ENCODE measurements at places on chromosomes 11 and 22.

DNA sequence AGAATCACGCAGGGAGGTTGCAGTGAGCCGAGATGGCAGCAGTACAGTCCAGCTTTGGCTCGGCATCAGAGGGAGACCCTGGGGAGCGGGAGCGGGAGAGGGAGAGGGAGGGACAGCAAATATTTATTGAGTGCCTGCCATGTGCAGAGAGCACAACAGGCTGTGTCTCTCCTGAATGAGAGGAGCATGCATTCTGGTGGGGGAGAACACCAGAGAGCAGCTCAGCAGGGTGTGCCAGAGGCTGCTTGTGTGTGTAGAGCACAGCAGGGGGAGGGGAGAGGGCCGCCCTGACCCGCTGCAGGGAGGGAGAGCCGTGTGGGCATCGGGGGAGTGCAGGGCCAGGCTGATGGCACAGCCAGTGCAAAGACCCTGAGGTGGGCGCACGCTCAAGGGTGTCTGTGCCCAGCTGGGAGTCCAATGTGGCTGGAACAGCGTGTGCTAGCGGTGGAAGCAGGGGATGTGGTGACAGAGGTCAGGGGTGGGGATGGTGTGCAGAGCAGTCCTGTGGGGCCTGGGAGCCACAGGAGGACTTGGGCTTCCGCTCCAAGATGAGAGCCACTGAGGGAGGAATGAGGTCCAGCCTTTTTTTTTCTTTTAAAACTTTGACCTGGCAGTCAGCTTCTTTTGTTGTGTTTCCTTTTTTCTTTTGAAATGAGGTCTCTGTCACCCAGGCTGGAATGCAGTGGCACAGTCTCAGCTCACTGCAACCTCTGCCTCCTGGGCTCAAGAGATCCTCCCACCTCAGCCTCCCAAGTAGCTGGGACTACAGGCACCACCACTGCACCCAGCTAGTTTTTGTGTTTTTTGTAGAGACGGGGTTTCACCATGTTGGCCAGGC, 12.0 kb downstream of the PPIL2 start:
- no peak for DNase-seq

DNA sequence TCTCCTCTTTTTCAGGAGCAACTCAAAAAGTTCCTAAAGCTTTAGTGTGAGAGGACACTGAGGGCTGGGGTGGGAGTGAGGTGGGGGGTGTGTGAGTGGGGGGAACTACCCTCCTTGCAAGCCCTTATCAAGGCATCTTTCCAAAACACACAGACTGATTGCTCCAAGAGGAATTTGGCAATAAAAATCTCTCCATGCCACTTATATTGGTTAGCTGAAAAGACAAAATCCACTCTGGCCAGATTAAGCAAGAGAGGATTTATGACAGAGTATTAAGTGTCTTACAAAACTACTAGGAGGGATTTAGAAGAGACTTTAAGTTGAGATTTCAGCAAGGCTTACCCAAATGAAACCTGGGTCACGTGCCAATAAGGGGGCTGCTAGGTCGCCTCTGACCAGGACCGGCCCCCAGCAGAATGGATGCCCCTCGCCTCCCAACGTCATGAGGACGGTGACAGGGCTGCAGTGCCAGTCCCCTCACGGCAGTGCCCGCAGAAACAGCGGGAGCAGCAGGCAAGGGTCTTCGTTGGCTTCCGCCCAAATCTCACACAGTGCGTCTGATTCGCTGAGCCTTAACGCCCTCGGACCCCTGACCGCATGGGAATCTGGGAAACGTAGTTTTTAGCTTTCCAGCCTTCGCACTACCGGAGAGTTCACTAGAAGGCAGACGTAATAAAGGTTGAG, 22.1 kb upstream of the CTR9 start:
- DNase-seq = no peak

DNA sequence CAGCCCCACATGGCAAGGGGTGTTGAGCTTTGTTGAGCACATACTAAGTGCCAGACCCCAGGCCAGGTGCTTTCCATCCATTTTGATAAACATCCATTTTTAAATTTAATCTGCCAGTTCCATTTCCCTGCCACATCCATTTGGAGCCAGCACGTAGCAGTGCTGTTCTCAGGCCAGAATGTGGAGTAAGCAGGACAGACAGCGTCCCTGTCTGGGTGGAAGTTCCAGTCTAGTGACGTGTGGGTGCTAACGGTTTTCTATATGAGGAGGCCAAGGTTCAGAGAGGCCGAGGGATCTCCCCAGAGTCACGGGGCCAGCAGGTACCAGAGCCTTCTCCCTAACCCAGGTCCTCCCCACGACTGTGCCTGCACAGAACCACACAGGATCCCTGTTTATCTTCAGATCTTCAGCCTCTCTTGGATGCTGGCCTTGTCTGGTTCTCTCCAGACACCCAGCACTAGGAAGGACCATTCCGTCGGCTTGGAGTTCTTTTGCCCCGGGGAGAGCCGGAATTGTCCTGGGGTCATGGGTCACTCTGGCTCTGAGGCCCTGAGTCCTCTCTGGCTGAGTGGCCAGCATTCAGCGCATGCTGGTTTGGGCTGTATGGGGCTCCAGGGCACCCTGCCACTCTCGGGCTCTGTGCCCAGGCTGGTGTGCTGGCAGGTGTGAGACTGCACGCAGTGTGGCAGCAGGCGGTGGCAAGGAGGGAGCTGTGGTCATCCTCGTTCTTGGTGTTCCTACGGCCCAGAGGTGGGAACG, 63.6 kb upstream of the PPARA start:
- DNase-seq = no peak

DNA sequence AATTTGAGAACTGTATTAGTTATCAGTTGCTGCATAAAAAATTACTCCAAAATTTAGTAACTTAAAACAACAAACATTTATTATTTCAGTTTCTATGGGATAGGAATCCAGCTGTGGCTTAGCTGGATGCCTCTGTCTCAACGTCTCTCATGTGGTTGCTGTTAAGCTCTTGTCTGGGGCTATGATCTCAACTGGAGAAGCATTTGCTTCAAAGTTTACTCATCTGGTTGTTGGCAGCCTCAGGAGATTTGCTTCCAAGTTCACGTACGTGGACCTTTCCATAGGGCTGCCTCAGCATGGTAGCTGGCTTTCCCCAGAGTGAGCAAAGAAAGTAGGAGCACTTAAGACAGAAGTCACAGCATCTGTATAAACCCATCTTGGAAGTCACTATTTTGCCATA, 144.9 kb upstream of the SESN3 start:
- DNase-seq = no peak

DNA sequence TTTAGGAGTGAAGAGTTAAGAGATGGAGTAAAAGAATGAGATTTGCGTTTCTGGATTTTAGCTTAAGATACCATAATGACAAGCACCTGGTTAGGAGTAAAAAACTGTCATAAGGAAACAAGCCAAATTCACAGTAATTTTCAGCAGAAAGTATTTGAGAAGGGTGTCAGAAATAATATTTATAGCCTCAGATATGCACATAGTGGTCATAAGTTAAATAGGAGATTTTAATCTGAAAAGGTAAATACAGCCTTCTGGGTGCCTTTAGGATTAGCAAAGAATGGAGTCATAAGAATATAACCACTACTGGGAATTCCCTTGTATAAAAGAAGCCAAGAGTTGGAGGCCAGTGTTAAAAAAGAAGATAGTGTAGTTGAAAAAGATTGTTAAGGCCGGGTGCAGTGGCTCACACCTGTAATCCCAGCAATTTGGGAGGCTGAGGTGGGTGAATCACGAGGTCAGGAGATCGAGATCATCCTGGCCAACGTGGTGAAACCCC, 160.1 kb downstream of the SWAP70 start:
- DNase-seq = no peak

GRCh38 chr11:122375687-122376399, 259.8 kb upstream of the BLID start:
- no peak for DNase-seq

GRCh38 chr22:47695176-47695575, 932.7 kb downstream of the TBC1D22A start:
- DNase-seq = no peak

DNA sequence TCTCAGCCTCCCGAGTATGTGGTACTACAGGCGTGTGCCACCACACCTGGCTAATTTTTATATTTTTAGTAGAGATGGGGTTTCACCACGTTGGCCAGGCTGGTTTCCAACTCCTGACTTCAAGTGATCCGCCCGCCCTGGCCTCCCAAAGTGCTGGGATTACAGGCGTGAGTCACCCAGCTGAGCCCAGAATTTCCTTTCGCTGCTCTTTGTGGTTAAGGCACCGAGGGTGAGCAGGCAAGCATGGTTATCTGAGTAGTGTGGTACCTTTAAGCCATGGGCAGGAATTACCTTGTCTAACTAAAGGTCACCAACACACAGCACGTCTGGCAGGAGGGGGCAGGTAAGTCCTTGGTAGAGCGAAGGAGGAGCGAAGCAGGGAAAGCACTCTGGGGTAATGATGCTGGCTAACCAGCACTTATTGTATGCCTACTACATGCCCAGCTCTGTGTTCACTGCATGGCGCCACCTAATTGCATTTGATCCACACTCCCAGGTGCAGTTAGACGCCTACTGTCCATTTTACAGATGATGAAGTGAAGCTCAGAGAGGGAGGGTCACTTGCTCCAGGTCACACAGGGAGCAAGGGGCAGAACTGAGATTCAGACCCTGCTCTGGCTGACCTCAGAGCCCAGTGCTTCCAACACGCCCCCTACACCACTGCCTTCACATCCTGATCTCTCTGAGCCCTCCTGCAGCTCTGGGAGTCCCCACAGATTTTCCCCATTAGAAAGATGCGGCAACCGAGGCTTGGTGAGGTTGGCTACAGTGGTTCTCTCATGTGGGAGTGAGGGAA, 45.7 kb downstream of the TRIOBP start:
- no peak for DNase-seq

- peak; percentile 78 for DNase-seq
These were observed at the start of gene APBB1 for GRCh38 chr11:6419009-6419631. APBB1 (minus strand) TSS chr11:6419094; CDS start chr11:6411347, 7,747 bp downstream.

- no peak for DNase-seq
These were observed 2.9 kb upstream of the ABCC8 start for GRCh38 chr11:17479284-17480214.

DNA sequence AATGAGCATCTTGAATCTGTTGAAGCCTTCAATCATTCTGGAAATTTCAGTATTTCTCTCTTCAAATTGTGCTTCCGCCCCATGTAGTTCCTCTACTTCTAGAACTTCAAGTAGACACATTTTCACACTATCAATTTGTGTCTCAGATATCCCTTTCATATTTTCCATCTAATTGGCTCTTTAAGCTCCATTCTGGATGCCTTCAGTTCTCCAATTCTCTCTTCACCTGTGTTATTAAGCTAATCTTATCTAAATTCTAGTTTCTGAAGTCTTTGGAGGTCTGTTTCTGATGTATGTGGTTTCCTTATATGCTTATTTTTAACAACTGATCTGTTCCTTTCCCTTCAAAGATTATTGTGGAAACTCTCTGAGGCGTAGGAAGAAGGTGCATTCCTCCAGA, 36.3 kb downstream of the CSTF3 start:
- no peak for DNase-seq

DNA sequence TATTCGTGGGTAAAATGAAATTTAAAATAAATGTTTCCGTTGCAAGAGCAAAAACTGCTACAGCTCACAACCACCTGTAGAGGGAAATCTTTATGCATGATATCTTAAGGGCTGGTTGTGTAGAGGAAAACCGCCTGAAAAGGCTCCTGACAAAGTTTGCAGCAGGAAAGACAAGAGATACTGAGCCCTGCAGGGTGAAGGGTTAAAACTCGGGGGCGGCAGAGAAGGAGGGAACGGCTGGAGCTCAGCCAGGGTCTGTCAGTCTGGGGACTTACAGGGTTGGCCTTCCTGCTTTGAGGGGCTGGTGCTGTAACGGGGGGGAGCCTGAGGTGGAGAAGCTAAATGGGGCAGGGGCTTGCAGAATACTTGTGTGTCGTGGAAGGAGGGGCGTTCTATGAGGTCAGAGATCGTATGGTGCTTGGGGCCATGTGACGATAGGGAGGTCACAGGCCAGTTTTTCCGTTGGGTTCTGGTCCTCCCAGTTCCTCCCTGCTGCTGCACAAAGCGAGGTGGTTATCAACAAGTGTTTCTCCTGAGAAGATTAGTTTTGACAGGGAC, 122.9 kb upstream of the HSD17B12 start:
- no peak for DNase-seq

DNA sequence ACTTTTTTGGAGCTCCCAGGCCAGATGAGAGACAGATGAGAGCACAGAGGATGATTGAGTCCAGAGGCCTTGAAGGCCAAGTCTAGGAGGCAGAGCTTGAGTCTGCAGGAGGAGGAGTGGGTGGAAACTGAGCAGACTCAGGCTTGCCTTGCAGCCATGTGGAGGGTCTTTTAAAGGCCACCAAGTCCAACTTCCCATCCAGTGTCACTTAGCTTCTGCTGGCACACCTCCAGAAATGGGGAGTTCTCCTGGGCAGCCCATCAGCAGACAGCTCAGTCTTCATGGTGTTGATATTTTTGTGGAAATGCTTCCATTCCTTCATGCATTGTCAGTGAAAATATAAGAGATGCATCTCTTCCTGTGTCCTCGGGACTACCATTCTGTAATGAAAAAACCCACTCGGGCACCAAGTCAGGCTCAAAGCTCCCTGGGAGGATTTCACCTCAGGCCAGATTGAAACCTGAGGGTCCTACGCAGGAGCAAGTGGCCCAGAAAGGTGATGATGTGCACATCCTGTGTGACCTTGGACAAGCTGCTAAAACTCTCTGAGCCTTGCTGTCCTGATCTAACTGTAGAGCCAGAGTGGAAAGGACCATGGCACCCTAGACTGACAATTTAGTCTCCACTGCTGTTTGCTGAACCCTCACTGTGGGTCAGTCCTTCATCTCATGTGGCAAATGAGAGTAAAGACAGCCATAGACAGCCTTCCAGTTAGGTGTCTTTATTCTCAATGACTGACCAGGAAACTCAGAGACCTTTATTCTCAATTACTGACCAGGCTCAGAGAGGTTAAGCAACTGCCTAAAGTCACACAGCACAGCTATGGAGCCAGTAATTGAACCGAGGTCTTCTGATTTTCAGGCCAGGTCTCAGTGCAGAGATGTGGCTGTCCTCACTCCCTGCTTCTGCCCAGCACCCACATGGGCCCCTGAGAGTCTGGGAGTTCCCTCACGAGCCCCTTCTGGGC, 2.9 kb upstream of the LRRC32 start:
- DNase-seq = no peak

DNA sequence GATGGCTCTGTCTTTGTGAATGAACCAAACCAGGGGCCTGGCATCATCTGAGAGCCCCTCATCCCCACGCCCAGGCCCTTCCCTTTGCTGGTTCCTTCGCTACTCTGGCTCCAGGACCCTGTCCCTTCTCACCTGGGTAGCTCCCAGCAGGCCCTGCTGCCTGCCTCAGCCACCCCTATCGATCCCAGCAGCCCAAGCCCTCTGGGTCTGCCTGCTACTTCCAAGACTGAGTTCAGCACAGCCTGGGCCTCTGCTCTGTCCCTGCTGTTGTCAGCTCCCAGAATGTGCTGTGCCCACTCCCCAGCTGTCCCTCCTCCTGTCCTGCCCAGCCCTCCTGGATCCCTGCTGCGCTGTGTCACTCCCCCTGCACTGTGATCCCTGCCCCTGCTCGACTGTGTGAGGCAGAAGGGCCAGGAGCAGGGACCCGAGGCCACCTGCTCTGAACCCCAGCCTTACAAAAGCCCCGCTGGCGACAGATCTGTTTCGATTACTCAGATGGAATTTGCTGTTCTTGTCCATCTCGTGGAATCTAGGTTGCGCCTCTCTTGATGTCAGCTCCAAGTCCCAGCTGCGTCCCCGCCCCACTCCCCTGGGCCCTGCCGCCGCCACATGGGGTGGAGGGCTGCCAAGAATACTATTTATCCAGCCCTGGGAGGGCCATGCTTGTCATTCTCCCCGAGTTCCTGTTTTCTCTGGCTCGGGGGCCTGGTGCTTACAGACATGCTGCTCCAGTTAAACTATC, 13.0 kb downstream of the MRPL21 start:
- no peak for DNase-seq
